ENCODE measurements at places on chromosomes 5 and 9.

GRCh38 chr5:177132136-177133095, 1.2 kb upstream of the NSD1 start:
- DNase-seq: no peak

DNA sequence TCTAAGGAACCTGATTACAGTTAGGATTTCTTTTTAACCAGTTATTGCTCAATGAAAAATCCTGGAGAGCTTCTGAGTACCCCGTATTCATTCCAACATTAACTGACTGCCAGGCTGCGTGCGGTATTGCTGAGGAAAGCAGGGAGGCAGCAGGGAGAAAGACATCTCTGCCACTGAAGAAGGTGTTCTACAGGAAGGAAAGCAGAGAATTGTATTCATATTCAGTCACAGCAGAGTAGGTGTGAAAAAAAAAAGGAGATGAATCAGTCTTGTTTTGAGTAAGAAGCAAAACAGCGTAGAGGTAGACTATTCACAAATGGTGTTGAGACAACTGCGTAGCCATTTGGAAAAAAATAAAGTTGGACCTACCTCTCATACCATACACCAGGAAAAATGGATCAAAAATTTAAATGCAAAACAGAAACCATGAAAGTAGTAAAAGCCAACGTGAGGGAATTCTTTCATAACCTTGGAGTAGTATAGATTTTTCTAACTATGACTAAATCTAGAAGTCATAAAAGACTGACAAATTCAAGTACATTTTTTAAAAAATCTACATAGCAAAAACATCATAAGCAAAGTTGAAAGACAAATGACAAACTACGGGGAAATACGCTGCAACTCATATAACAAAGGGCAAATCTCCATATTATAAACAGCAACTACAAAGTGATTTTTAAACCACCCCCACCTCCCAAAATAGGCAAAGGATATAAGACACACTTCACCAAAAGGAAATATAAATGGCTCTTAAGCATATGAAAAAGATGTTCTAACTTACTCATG, 9.9 kb upstream of the NR4A3 start:
- no peak for DNase-seq

- no peak for DNase-seq
Observed at GRCh38 chr9:2024888-2025782, 10.0 kb downstream of the SMARCA2 start.

GRCh38 chr9:111896942-111897600, 457 bp downstream of the UGCG start:
- peak; percentile 71 for DNase-seq

DNA sequence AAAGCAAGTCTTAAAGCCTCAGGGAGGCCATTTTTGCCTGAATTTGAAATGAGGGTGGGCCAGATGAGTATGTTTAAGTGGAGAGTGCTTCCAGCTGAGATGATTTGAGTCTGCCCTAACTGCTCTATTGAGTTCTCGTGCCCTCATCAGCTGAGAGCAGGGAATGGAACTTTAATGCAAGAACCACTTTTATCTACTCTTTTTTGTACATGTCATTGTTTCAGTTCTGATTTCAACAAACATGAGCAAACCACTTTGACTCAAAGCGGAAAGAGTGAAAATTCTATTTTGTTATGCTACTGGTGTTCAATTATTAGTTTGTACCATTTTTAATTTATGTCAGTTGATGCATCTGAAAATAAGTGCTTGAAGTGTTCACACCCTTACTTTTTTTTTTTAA, 35.8 kb downstream of the DCAF10 start:
- DNase-seq: no peak

DNA sequence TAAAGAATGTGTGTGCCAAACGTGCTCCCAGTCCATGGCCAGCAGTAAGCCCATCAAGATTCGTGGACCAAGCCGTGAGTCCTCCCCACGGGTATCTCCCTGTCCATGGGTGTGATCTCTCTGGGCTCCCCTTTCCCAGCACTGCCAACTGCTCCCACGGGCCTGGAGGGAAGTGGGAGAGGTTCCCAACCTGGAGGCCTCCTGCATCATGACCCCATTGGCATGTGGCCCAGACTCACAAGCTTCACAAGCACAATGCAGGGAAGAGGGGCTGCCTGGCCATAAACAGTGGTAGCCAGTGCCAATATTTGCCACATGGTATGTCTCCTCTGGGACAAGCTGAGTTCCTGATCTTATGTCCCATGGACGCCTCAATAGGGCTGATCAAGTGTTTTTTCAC, 59.1 kb downstream of the ABLIM3 start:
- DNase-seq: no peak

DNA sequence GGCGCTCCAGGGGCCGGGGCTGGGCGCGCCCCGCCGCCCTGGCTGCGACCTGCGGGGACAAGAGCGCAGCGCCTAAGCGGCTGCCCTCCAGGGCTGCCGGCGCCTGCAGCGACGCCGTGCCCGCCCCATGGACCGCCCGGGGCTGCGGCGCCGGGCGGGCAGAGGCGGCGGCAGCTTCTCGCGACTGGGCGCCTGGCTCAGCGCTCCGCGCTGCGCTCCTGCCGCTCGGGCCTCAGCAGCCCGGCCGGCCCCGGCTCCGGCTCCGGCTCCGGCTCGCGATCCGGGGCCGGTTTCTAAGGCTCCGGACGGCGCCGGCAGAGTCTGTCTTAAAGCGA, at the start of gene PITX1:
Gene PITX1 (minus strand): TSS at position 328 of the 335 bp plus-strand sequence. CDS start 347 bp downstream, outside the sequence.
- DNase-seq: no peak

GRCh38 chr9:76296561-76297310, 97.5 kb downstream of the RFK start:
- no peak for DNase-seq

GRCh38 chr5:121315786-121316185, 535.9 kb upstream of the FTMT start:
- DNase-seq: no peak

DNA sequence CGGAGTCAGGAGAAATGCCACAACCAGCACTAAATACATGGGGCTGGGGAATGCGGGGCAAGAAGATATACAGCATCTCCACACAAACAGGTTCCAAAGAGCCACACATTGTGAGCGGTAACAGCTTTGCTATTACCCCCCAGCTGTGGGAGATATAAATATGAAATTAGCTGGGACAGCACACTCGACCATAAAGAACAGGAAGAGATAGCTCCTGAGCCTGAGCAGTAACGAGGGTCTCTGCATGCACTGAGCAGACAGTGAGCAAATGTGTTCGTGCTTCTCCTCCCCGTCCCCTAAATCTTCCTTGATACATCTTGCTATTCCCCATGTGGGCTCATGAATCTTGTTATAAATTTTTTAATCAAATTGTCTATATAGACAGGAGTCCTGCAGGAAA, 53.1 kb downstream of the ADAMTS2 start:
- no peak for DNase-seq

DNA sequence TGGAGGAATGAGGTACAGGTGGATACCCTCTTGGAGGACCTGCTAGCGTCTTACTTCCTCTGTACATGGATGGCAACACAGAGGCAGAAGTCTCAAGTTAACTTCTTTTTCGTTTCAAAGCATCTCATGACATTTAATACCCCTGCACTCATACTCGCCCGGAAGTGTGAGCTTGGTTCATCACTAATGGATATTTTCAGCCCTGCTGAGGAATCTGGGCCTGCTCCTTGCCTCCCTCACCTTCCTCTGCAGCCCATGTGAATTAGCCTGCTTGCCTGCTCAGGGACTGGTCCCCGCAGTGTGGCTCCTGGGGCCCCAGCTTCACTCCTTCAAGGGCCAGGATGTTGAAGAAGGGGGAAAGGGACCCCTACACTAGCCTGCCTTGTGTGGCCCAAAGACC, 34.1 kb downstream of the GADD45G start:
- DNase-seq: no peak

- peak; percentile 80 for DNase-seq
Observed at GRCh38 chr5:149314571-149315111, 30.7 kb upstream of the GRPEL2 start.

DNA sequence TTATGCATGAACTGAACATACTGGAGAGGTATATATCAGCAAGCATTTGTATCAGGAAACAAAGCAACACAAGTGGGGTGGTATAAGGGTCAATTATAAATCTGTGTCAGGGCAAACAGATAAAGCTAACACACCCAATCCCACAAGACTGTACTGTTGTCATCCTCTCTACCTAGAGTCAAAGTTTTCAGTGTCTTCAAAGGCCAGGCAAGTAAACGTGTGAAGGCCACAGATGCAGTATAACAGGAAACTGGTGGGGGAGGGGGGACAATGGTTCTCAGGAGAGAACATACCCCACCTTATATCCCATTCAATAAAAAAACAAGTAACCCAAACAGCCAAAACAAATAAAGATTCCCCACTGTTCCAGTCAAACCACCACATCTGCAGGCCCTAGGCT, 22.1 kb downstream of the ELP1 start:
- no peak for DNase-seq

- DNase-seq: peak; percentile 46
Observed at GRCh38 chr9:125763394-125763801, 16.2 kb downstream of the PBX3 start.

GRCh38 chr9:70477146-70477745, 62.8 kb upstream of the KLF9 start:
- DNase-seq: no peak

- no peak for DNase-seq
Observed at GRCh38 chr5:141567513-141568117, 51.2 kb downstream of the DIAPH1 start.

- DNase-seq: no peak
Observed at GRCh38 chr5:14893381-14893780, 21.8 kb upstream of the ANKH start.

All from WERI-Rb-1 (cell line).